ENCODE measurements at places on chromosomes 3 and 15.

GRCh38 chr3:171123915-171124314, 97.4 kb upstream of the SLC2A2 start:
- DNase-seq = no peak

DNA sequence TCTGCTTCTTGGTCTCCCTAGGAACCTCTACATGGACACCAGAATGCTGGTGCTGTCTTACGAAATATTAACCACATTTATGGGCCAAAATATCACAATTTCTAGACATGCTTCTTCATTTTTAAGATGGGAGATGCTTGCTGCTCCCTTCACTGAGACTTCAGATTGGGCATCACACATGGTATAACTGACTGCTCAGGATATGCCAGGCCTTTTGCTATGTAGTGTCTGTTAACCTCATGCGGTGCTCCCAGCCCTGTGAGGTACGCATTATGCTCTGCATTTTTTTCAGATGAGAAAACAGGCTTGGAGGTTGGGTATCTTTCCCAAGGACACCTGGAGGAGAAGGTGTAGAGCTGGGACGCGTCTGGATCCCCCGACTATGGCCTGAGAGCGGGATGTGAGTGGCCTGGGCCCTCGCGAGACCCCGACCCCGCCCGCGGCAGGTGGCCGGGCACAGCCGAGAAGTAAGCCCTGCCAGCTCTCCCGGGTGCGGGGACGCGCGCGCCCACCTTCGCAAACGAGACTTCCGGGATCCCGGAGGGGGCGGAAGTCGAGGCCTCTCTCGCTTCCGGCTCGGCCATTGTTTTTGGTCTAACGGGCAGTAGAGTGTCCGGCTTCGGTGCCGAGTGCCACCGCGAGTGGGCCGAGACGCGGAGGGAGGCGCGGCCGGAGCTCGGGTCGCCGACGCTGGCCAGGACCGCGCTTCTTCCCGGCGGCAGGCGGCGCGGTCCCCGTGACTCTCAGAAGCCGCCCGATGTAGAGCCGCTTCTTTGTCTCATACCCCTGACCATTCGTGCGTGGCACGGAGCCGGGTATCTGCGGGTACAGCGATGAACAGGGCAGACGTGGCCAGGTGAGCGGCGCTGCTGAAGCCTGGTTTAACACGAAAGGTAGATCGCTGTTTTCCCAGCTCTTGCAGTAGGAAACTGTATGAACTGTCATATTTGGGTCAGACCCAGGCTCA, at the start of gene ZKSCAN7:
Gene ZKSCAN7 (plus strand): TSS at position 568 of the 967 bp plus-strand sequence. CDS start 1,855 bp downstream, outside the sequence.
- DNase-seq = peak; percentile 64

DNA sequence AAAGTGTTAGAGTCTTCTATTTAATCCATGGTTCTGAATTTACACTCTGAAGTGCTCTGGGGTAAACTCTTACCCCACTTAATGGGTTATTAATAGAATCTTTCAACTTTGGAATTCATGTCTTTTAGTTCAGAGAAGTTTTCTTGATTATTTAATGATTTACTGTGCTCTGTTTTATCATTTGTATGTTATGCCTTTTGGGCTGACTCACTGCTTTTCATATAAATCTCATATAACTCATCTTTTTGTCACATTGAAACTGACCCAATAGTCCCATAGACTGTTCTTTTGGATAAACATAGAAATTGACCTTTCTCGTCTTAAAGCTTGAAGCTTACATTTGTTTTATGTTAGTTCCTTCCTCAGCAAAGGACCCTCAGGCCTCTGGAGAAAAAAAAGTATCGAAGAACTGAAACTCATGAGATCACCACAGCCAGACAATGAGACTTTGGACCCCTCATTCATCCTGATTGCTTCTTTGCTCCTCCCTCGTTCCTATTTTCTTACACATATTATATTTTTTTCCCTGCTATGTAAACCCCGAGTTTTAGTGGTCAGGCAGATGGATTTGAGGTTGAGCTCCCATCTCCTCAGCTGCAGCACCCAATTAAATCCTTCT, 229.1 kb upstream of the CBLB start:
- no peak for DNase-seq

DNA sequence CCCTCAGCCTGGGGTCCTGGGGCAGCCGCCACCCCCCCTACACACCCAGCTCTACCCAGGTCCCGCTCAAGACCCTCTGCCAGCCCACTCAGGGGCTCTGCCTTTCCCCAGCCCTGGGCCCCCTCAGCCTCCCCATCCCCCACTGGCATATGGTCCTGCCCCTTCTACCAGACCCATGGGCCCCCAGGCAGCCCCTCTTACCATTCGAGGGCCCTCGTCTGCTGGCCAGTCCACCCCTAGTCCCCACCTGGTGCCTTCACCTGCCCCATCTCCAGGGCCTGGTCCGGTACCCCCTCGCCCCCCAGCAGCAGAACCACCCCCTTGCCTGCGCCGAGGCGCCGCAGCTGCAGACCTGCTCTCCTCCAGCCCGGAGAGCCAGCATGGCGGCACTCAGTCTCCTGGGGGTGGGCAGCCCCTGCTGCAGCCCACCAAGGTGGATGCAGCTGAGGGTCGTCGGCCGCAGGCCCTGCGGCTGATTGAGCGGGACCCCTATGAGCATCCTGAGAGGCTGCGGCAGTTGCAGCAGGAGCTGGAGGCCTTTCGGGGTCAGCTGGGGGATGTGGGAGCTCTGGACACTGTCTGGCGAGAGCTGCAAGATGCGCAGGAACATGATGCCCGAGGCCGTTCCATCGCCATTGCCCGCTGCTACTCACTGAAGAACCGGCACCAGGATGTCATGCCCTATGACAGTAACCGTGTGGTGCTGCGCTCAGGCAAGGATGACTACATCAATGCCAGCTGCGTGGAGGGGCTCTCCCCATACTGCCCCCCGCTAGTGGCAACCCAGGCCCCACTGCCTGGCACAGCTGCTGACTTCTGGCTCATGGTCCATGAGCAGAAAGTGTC, 30.2 kb downstream of the PTPN23 start:
- no peak for DNase-seq

DNA sequence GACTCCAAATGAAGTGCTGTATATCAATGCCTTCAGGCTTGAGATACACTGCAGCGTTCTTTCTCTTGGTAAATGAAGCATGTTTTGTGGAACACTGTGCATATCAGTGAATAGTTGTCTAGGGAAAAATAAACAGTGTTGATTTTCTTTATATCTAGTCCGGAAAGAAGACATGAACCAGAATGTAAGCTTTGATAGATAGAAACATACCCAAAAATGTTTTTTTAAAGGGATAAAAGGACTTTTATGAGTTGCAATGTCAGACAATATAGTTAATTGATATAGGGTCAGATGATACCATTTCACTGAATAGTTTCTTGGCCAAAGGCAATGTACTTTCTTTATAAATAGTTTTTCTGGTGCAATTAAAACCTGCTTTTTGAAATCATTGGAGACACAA, 1037.8 kb downstream of the OTOL1 start:
- no peak for DNase-seq

GRCh38 chr15:78206326-78207109, 27.8 kb downstream of the ACSBG1 start:
- no peak for DNase-seq

Measured in activated naive CD4-positive, alpha-beta T cell treated with anti-CD3 and anti-CD28 coated beads, Interleukin-2, amount 10 ng/mL, durations not matched to agents 7 days and 5 days (primary cell).